ENCODE measurements at places on chromosomes 2 and 18.

DNA sequence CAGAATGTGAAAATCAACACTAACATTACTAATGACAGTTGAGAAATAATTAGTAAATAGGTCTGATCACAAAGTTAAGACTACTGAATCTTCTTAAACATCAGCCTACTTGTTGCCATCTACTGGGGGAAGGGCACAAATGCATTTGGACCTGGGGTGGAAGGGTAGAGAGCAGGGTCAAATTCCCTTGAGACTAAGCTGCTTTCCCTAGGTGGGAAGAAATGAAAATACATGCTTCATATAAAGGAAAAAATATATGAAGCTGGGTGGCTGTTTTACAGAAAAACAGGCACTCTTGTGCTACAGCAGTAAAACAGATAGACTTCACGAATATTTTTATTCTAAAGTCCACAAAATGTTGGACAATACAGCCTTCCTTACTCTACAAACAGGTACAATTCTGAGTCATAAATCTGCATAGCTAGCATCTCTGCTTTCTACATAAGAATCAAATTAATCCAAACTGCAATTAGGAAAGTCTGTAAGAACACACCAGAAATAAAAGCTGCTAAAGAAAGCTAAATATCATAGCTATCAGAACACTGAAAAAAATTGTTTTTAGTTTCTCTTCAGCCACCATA is 10.9 kb downstream of the TRIP12 start:
- no peak for DNase-seq

- no peak for DNase-seq
These were observed 66.5 kb upstream of the DOCK10 start for GRCh38 chr2:225108805-225109204.

GRCh38 chr2:150442484-150442883 is 45.0 kb downstream of the RND3 start:
- no peak for DNase-seq

DNA sequence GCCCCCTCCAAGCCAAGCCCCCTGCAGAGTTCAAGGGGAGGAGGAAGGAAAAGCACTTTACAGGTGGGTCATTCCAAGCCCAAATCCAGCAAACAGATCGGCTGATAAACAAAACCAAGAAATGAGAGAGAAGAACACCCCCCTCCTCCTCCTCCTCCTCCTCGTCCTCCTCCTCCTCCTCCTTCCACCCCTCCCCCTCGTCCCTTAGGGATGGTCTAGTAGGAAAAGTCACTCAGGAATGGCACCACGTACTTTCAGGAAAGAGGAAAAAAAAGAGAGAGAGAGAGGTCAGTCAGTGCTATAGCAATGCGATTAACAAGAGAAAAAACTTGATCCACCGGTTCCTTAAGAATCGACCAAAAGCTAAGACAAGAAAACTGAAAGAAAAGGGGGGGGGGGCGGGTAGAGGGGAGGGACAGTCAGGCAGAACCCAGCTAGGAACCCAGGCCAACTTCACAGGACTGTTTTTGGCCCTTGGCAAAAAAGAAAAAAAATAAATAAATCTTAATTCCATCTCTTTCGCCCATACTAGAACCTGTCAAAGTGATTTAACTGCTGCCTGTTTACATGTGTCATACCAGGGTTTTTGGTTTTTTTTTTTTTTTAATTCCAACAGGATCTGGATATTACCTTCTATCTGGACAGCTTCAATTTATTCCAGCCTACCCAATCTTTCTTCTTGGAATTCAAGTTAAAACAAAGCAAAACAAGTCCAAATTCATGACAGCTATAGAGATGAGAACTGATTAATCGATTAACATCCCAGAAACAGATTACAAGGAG is 906 bp downstream of the IKZF2 start:
- DNase-seq = no peak

- DNase-seq = no peak
These were observed 98.4 kb downstream of the NDUFA10 start for GRCh38 chr2:239926587-239927232.

DNA sequence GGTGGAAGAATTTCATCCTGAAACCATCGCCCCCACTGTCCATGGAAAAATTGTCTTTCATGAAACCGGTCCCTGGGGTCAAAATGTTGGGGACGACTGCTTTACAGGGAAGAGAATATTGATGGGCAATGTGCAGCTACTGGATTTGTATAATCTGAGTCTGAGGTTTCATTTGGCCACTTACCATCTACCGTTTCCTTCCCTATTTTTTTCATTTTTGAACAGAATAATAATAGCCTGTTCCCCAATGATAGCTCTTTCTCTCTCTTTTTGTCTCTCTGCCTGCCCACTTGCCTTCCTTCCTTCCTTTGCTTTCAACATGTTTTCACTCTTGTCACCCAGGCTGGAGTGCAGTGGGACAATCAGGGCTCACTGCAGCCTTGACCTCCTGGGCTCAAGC is 78.3 kb upstream of the TLK1 start:
- DNase-seq = no peak

DNA sequence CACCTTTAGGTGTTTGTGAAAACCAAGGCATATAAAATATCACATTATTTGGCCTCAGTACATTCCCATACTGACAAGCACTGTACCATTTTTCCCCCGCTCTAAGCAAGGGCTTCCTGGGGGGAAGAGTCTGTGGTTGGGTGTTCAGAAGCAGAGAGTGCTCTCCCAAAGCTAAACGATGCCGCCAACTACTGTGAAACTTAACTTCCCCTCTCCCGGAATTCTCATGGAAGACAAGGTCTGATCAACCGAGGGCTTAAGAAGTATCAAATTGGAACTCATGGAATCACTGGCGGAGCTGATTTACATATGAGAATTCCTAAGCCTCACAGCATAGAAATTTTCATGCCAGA is 433 bp upstream of the MFF start:
- no peak for DNase-seq

DNA sequence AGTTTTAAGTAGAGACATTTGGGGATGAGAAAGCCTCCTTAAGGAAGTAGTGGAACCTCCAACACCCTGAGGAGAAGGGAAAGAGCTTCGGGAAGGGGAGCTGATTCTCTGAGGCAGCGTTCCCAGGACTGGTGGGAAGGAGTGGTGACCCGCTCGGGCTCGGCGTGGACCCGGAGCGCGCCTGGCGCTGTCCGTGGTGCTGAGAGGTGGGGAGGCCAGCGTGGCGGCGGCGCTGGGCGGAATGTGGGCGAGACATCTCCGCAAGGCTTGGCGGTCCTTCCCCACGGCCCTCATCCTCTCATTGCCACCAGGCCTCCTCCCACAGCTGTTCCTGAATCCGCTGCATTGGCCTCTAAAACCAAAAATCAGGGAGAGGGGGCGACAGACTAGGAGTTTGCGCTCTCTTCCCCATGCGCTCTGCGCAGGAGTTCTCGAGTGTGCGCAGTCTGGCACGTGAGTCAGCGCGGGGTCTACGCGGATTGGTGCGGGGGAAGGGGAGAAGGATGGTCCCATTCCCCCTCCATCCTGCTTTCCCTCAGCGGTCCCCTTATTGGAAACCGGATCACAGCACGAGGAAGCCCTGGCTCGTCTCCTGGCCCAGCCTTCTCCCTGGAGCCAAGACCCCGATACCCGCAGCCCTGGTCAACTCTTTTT is 857 bp downstream of the RESP18 start:
- DNase-seq = no peak

DNA sequence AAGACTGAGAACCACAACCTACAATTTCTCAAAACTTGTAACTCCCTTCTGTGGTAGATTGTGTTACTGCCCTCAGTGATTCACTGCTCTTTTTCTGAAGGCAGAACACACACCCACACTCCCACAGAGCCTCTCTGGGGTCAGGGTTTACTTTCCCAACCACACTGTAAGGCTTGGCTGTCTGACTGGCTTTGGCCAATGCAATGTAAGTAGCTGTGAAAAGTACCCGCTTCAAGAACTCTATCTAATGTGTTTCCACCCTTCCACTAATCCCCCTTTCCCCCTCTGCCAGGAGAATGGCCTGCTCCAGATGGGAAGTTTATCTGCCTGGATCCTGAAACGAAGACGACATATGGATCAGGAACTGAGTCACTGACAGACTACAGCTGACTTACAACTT is 222.7 kb downstream of the CDH2 start:
- no peak for DNase-seq

DNA sequence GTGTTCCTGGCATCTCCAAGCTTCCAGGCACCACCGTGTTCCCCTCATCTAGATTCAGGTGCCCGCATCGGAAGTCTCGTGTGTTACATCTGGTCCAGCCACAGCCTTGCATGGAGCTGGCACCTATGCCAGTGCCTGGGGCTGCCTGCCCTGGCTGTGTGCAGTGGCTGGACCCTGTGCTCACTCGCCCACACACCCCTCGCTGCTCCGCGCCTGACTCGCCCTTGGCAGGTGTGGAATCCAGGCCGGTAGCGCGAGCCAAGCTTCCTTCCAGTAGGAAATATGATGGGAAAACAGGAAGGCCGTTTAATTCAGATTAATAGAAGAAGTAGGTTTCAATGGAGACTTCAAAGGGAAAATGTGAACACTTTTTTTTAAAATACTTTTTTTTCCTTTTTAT is 78.0 kb downstream of the PTPN4 start:
- DNase-seq = no peak

GRCh38 chr18:25305584-25305983 is 46.4 kb downstream of the ZNF521 start:
- DNase-seq = no peak

GRCh38 chr2:227643990-227644551 is 22.5 kb upstream of the SCYGR5 start:
- DNase-seq = no peak

DNA sequence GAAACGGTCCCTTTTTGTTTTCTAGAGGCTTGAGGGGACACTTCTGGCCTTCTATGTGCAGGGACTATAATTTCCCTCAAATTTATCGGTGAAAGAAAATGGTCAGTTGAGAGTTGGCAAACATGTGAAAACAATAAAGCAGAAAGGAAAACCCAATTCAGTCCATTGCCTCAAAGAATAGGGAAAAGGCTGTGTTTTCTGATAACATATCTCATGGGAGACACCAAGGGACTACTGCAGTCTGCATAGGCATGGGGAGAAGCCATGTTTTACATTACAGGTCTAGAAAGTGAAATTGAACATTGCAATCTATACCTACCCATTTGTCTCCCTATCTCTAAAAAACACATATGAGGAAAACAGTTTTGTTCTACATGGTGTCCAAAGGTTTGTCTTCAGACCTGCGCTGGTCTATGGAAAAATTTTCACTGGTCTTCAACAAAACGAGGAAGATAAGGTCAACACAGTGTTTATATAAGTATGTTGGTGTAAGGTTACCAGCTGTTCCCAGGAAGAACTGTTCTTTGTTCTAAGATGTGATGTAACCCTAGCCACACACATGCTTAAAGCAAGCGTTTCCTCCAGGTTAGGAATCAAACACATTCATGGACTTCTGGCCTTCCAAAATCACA is 179.7 kb downstream of the MREG start:
- no peak for DNase-seq

GRCh38 chr2:39706312-39706711 is 40.6 kb downstream of the TMEM178A start:
- DNase-seq = no peak
